ENCODE measurements at places on chromosomes 7 and 10. TPM values are rescaled to one million over a fixed set of nuclear protein-coding genes. Genes with fewer than 3 reads are reported as not detected.

FAM25G gene
- total RNA-seq = not detected

DNA sequence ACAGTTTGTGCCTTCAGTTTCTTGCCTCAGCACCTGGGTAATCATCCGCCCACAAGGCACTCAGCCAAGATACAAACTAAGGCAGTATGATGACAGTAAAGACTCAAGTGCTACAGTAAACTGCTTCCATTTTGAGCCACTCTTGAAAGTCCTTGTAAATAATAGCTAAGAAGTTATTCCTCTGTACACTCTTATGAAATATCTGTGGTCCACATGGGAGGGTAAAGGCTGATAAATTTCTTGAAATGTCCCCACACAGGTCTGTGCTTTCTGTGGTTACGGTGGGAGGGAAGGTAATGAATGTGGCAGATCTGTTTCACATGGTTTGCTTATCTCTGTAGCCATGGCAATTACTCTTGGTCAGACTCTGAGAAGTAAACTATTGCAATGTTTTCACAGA is 551.0 kb upstream of the ZWINT start:
- H3K27me3 ChIP-seq = no peaks in the 10 kb centered on the region
- no peaks in the 10 kb centered on the region for H3K4me1 ChIP-seq
- no peak overlapping the region for H3K4me3 ChIP-seq
- H3K36me3 ChIP-seq = no peaks in the 10 kb centered on the region
- DNase-seq = no peak

GRCh38 chr10:24642921-24643678 is 80.6 kb downstream of the ARHGAP21 start:
- no peaks in the 10 kb centered on the region for H3K4me1 ChIP-seq
- DNase-seq = no peak
- no peaks in the 10 kb centered on the region for H3K27me3 ChIP-seq
- H3K4me3 ChIP-seq = no peak overlapping the region
- H3K27ac ChIP-seq = no peak overlapping the region

CCZ1B gene
- total RNA-seq = 77.0 TPM

GRID2IP gene
- 1.7 TPM for total RNA-seq

DNA sequence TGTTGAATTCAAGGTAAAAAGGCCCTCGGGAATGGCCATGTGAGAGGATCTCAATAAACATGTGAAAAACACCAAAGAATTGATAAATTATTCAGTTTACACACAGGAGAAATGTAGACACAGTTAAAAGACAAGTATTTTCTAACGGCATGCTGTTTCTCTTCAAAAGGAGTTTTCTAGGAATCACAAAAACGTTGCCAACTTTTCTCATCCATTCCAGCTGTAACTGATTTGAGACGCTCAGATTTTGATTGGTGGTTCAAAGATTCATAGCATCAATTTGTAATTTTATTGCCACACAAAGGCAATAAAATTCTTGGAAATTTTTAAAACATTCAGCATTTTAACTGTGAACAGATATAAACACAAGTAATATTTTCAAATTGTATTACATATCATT is 384.9 kb upstream of the PFKP start:
- no peak for DNase-seq
- no peak overlapping the region for H3K4me3 ChIP-seq
- no peaks in the 10 kb centered on the region for H3K4me1 ChIP-seq

SRGN gene
- total RNA-seq = not detected

Measured in H9 (cell line).